ENCODE measurements at places on chromosomes 7 and 10.

DNA sequence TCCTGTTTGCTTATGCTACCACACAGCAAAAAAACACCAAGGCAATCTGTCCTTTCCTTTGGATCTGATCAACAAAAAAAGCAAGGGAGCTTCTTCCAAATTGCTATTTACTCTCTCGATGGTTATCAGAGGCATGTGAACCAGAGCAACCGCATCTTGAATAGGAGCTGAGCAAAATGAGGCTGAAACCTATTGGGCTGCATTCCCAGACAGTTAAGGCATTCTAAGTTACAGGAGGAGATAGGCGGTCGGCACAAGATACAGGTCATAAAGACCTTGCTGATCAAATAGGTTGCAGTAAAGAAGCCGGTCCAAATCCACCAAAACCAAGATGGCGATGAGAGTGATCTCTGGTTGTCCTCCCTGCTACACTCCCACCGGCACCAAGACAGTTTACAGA lies 76.8 kb upstream of the FRMD4A start:
- DNase-seq, result no peak

- DNase-seq, result no peak
Measured at GRCh38 chr7:116984917-116985316, 31.6 kb downstream of the ST7 start.

GRCh38 chr7:132817949-132818348 lies 241.7 kb upstream of the PLXNA4 start:
- no peak for DNase-seq

GRCh38 chr10:20949967-20950366 lies 52.9 kb upstream of the NEBL start:
- DNase-seq, result no peak

DNA sequence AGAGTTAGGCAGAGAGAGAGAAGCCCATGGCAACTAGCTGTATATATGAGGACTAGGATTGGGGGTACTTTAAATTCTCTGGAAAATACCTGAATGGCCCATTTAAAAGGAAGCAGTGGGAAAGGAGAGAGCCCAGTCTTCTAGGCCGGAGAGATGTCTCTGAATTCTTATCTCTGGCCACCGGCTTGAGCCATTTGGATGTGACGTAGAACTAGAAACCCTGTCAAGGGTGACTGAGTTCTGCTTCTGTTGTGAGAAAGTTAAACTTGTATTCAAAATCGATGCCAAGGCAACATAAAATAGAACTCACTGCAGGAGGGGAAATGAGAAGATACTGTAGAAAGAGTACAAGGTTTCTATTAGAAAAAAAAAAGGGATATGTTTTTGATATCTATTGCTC lies 6.3 kb upstream of the GSTK1 start:
- no peak for DNase-seq

GRCh38 chr10:119384127-119384526 lies 158.4 kb downstream of the RGS10 start:
- no peak for DNase-seq

DNA sequence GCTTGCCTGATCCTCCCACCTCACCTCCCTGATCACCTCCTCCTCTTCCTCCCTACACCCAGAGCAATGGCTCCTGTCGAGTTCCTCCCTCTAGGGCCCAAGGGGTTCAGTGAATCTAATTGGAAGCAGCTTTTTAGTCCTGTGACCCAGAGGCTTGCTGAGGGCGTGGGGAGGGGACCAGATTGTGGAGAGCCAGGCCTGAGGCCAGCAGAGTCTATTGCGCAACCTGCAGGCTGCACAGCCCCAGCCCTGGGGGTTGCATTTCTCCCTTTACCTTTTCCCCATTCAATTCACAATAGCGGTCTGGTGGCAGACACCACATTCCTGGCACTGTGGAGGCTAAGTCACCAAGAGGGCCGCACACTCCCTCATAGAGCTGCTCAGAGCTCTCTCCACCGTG lies 32.5 kb downstream of the GHRHR start:
- DNase-seq, result no peak

DNA sequence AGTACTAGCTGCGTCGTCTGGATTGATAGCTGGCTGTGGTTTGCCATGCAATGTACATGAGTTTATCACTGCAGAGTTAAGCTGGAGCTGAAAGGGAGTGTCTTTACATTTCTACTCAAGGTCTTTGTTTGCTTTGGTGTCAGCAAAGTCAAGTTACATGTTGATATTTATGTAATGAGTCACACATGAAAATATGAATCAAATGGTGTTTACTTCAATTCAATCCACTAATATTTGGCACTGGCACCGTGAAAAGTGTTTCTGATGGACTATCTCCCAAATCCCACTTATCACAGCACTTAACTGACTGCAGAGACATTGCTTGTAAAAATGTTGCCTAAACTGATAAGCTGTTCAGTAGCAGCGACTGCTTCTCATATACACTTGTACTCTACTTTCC lies 395.9 kb downstream of the TFEC start:
- no peak for DNase-seq

DNA sequence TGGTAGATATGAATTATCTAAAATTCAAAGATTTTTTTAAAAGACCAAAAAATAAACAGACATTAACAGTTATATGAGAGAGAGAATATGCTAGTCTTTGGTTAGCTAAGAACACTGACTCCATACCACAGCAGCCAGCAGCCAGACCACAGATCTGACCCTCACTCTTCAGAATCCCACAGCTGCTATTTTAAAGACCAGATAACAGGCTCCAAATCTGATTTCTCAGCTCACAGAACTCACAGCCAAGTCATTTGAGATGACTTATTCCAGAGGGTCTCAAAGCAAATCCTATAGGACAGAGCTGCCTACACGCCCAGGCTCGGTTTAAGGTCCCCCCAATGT lies 20.4 kb downstream of the NUDCD3 start:
- DNase-seq, result no peak

DNA sequence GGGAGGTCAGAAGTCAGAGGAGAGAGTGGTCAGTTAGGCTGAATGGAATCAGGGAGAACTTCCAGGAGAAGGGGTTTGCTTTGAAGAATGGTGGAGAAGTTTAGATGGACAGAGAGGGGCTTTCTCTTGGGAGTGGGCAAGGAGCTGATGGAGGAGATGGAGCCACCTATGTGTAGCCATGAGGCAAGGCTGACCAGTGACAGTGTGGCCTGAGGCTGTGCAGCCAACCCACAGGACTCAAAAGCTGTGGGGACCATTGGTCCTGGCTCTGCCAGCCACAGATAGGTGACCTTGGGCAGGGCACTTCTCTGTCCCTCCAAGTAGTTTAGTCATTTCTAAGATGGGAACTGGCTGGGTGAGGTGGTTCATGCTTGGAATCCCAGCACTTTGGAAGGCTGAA lies 18.7 kb downstream of the NEURL1 start:
- DNase-seq, result no peak

- DNase-seq, result no peak
Measured at GRCh38 chr10:100647928-100648327, 97.5 kb upstream of the PAX2 start.

DNA sequence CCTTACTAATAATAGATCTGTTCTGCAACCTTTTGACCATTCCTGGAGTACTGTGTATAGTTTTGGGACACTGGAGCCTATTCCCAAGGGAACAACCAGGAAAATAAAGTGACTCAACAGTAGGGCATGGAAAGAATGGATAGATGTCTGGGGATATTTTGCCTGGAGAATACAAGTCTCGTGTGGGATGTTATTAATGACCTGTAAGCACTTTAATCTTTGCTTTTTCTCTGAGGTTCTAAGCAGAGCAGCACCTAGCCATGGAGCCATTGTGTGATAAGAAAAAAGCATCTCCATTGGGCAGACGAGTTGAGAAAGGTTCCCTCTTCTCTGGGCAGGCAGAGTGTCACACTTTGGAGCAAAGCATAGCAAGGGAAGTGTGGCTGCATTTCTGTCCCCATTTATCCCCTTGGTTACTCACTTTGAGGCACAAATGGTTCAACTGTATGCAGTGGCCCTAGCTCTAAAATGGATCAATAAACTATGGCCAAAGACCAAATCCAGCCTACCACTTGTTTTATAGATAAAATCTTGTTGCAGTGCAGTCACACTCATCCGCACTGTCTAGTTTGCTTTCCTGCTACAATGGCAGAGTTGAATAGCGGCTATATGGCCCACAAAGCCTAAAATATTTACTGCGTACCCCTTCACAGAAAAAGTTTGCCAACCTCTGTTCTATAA lies 21.0 kb upstream of the CCDC71L start:
- DNase-seq, result no peak

GRCh38 chr7:2803755-2804154 lies 40.4 kb downstream of the GNA12 start:
- DNase-seq, result no peak

- no peak for DNase-seq
Measured at GRCh38 chr7:129351320-129351719, 82.9 kb upstream of the STRIP2 start.

- no peak for DNase-seq
Measured at GRCh38 chr10:113933894-113934532, 79.6 kb downstream of the NHLRC2 start.

DNA sequence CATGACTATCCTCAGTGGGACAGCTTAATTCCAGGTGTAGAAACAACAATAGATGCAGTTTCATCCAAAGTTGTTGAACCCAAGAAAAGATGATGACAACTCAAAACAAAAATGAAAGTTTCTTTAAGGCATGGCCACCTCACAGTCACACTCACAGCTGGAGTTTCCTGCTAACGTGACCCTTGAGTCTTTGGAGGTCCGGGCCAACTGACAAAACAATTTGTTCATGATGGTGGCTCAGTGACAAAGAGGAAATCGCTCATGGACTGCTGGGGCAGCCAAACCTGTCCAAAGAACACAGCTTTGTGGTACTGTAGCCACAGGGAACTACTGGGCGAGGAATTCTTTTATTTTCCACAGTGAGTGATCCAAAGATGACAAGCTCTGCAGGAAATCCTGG lies 96.0 kb upstream of the JCAD start:
- no peak for DNase-seq
